ENCODE measurements at places on chromosomes 1 and 21. TPM values are rescaled to one million over a fixed set of nuclear protein-coding genes. Genes with fewer than 3 reads are reported as not detected.

- H3K36me3 ChIP-seq, result no peaks in the 10 kb centered on the region
- H3K4me3 ChIP-seq, result no peak overlapping the region
- DNase-seq, result no peak
- no peaks in the 10 kb centered on the region for H3K4me1 ChIP-seq
- peaks cover 39% of the 10 kb centered on the region for H3K27me3 ChIP-seq
These were observed 146.9 kb upstream of the C1orf174 start for GRCh38 chr1:4046836-4047461.

Gene GJA8
- total RNA-seq, result not detected

DNA sequence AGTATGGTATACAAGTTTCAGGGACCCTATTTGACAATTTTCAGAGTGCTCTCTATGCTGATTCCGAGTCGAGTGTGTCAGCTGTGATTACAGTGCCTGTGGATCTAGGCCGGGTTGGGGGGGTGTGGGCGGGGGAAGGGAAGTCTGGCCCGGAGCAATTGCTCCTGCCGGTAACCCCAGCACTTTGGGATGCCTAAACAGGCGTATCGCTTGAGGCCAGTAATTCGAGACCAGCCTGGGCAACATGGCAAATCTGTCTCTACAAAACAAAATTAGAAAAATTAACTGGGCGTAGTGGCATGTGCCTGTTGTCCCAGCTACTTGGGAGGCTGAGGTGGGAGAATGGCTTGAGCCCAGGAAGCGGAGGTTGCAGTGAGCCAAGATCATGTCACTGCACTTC, 1.6 kb upstream of the IL10RB start:
- H3K36me3 ChIP-seq, result peaks cover 10% of the 10 kb centered on the region
- peaks cover 3% of the 10 kb centered on the region for H3K27me3 ChIP-seq
- no peak overlapping the region for H3K4me3 ChIP-seq
- peaks cover 13% of the 10 kb centered on the region for H3K4me1 ChIP-seq
- H3K27ac ChIP-seq, result no peak overlapping the region

DNA sequence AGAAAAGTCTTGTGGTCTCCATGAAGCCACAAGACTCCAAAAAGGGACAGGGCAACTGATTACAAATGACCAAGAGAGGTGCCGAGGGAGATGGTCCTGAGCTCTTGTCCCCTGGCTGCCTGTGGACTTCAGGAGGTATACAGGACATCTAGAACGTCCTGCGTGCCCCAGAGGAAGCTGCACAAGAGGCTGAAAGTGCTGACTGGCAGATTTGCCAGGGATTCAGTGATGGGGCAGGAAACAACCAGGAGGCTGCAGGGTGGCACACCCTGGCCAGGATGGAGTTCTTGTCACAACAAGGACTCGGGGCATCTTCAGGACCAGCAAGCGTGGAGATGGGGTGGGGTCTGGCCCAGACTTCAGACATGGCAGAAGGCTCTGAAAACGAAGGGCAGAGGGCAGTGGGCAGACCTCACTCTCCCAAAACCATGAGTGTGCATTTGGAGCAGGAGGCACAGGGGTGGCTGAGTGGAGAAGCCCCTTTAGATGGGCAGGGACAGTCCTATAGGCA, 13.4 kb upstream of the PKP1 start:
- no peak for DNase-seq
- H3K27me3 ChIP-seq, result peaks cover 56% of the 10 kb centered on the region
- no peak overlapping the region for H3K27ac ChIP-seq
- no peaks in the 10 kb centered on the region for H3K4me1 ChIP-seq
- no peaks in the 10 kb centered on the region for H3K36me3 ChIP-seq

DNA sequence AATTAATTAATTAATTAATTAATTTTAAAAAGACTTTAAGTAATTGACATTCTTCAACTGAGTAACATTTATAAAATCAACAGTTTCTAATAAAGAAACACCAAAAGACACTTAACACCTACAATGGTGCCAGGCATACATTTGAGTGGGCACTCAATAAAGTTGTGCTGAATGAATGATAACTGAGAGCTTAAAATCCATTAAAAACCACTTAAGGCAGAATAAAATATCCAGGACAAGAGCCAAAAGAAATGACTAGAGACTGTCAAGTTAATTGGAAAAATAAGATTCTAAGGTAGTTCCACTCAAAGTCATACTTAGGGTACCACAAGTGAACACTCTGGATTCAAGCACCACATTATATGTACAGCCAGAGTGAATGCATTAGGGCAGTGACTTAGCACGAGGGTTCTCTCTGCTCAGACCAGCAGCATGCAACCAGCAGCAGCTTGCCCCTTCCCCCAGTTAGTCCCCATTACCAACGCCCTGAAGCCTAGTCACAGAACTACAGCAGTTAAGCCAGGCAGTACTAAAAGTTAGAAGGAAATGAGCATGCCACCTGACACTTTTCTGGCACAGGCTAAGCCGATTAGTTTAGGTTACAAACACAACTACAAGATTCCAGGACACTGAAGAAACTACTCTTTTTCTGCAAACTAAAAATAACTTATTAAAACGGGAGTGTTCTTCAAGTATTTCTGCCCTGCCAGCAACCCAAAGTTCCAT, 46.5 kb downstream of the LUZP1 start:
- no peak overlapping the region for H3K4me3 ChIP-seq
- peaks cover 22% of the 10 kb centered on the region for H3K4me1 ChIP-seq

Data from progenitor cell of endocrine pancreas (in vitro differentiated cells).